GM12892 (cell line): ENCODE measurements at places on chromosomes 1 and 21.

GRCh38 chr1:194570476-194570875 lies 1384.1 kb upstream of the B3GALT2 start:
- DNase-seq, result no peak

DNA sequence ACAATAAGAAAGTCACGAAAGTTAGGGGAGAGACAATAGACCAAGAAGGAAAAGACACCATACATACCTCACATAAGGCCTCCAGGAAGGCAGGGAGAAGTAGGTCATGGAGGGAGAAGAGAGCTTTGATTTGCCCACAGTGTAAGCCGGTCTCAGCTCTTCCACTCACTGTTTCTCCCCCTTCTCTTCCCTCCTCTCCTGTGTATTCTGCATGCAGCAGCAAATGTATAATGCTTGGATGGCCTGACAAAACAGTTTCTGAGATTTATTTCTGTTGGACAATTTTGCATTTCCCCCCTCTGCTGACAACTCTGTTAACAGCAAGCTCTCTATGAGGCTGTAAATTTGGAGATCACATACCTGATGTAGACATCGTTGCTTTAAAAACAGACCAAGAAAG lies 318.9 kb downstream of the OMA1 start:
- DNase-seq, result no peak

DNA sequence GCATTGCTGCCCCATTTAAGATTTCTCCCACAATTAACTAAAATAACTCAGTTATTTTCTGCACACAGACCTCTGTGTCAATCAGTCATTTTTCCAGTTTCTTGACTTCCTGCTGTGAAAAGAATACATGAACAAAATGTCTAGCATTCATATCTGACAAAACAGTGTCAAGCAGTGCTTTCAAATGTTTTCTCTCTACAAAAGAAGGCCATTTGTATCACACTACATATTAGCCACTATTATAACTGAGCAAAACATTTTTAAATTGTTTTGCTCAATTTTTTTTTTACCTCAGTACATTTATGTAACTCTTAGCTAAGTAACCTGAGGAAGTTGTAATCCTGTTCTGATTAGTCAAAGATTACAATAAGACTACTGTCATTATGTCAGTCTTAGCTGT lies 1498.5 kb upstream of the PRMT6 start:
- no peak for DNase-seq

DNA sequence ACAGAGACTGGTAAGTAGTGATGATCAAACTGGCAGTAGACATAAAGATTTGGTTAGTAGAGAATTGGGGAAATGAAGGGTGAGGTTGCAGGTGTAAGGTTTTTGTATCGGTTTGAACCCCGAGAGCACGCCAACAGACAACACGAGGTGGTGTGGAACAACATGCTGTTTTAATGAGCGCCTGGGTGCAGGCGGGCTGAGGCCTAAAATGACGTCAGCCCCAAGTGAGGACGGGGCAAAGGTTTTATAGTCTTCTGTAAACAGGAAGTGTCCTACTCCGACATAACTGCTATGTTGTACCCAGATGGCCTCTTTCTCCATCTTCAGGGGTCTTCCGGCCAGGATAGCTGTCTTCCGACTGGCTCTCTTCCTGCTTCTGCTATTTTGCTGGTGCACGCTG lies 178.8 kb downstream of the HHIPL2 start:
- DNase-seq, result no peak

DNA sequence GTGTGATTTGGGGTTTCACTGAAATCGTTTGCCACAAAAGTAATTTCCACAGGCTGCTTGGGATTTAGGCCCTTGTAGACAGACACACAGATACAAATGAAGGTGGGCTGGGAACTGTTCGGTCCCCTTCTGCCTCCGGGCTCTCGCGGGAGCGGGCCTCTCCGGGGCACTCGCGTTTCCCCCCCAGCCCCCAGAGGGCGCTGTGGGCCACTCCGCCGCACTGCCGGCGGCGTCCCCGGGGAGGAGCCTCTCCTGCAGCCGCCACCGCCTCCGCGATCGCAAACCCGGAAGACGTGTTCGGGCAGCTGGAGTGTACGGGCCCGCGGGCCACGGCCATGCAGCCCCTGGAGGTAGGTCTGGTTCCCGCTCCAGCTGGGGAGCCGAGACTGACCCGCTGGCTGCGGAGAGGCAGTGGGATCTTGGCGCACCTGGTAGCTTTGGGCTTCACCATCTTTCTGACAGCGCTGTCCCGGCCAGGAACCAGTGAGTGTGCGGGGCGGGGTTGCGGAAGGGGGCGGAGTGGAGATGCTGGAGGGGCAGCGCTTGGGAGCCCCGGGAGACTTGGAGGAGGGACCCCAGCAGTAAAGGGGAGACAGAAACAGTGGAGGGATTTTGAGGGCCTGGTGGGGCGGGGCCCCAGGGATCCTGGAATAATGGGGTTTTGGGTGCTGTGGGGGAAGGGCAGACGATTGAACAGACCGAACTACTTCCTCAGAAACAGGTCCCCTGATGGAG lies at the start of gene CYB561D1:
TSS of gene CYB561D1 (plus strand) at position 290 of the 735 bp plus-strand sequence. CDS start at position 336, 46 bp downstream.
- DNase-seq, result peak; percentile 93

- no peak for DNase-seq
Measured at GRCh38 chr1:169731446-169731845, 2.4 kb downstream of the SELE start.

DNA sequence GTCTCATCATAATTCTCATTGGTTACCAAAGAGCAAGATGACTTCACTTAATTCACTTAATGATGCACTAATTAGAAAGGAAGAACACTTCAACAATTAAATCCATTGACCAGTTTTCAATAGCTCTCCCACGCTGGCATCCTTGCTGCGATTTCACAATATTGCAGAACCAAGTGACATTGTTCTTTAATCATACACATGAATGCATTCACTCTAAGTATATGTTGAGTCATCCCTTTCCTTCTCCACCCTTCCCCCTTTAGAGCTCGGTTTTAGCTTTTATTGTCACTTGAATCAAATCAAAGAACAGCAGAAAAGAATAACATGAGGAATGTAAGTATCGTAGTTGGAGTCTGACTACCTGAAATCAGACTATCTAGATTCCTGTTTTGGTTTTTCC lies 233.6 kb upstream of the FMN2 start:
- DNase-seq, result no peak

DNA sequence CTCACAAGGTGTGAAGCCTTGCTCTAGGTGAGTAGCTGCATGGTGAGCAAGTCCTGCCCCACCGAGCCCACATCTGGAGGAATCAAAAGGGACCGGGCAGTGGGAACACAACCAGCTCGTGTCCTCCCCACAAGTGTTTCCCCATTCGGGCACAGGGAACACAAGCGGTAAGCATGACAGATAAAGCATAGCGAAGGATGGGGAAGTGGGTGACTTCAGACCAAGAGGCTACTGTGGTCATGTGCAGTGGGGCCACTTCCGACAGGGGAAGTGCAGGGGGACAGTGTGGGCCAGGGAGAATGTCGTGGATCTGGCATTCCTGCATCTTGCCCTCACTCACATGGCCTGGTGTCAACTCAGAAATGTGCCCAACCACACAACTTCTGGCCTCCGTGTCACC lies 306.2 kb downstream of the FAM72C start:
- DNase-seq, result no peak

- no peak for DNase-seq
Measured at GRCh38 chr1:42767510-42768000, 506 bp downstream of the C1orf50 start.

DNA sequence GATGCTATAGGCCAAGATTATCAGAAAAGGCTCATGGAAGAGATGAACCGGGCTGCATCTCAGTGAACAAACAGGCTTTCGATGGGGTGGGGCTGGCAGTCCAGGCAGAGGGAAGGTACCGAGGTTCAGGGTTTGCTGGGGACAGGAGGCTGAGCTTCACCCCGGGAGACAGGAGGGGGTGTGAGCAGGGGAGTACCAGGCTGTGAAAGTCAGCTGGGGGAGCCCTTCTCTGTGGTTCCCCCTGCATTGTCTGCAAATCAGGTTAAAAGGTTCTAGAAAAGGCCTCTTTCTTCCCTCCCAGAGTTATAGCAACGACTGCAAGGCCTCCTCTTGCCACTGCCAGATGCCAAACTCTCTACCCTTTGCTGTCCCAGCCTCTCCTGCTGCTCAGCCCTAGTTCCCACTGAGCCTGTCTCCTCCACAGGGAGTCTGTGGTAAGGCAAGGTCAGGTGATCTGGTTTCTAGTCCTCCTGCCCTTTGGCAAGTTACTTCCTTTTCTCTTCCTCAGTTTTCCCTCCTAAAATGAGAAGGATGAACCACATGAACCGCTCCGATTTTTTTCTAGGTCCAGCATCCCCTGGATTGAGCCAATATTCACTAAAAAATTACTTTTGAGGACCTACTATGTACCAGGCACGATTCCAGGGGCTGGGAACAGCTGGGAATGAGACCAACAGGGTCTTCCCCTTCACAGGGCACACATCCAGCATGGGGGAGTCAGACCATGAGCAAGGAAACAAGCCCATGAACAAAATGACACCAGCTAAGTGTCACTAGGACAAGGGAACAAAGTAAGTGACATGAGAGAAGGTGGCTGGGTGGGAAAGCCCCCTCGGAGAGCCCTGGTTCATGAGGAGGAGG lies 7.2 kb downstream of the LAD1 start:
- DNase-seq, result no peak

GRCh38 chr1:33335020-33335419 lies 14.1 kb upstream of the A3GALT2 start:
- DNase-seq, result no peak

GRCh38 chr1:7432900-7433380 lies 338.2 kb upstream of the VAMP3 start:
- no peak for DNase-seq

GRCh38 chr21:36103434-36103833 lies 31.4 kb upstream of the CBR3 start:
- DNase-seq, result no peak

- peak; percentile 76 for DNase-seq
Measured at GRCh38 chr1:9455487-9456234, 83.6 kb upstream of the SLC25A33 start.

GRCh38 chr1:26350701-26351589 lies 3.0 kb downstream of the CRYBG2 start:
- no peak for DNase-seq

- no peak for DNase-seq
Measured at GRCh38 chr21:45393021-45393420, 11.9 kb upstream of the COL18A1 start.

GRCh38 chr1:15409388-15410222 lies at the start of gene EFHD2:
Gene EFHD2 (plus strand): TSS chr1:15409888. CDS start chr1:15409972, 84 bp downstream.
- DNase-seq, result peak; percentile 91

DNA sequence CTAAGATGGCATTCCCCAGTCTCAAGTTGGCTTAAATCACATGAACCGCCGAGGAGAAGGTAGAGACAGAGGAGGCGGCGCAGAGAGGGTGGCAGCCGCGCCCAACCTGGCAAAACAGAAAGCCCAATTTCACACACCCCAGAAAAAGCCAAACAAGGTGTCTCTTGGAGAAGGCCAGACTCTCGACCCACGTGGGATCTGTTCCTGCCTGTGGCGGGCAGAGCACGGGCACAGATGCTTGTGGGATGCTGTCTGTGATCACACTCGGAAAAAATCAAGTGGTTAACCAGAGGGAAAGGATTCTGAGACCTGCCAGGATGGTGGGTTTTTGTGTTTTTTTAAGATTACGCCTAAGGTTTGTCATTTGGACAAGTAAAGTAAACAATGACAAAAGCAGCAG lies 80.7 kb downstream of the MRPL37 start:
- no peak for DNase-seq

GRCh38 chr1:225944951-225945350 lies 3.9 kb upstream of the LEFTY2 start:
- peak; percentile 56 for DNase-seq

- DNase-seq, result no peak
Measured at GRCh38 chr1:36638268-36638667, 155.6 kb upstream of the CSF3R start.
